ENCODE measurements at places on chromosomes 4 and X.

DNA sequence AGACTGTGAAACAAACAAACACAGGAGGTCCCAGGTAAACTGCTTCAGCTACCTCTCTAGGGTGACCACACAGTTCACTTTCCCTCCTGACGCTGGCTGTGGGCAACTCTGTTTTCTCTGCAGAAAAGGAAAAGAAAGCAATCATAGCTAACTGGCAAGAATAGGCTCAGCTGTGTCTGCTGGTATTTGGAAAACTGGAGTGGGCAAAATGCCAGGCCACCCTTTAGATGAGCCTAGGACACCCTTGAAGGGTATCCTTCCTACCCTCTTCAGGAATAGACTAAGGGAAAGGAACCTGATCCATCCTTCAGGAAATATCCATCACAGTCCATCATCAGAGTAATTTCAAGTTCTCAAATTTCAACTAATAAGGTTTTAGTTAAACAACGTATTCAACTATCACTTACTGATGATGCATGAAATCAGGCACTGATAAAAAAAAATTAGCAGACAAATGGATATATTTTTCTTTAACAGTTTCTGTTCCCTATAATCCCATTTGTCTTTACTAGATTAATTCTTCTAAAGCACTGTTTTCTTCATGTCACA, 60.9 kb downstream of the CAMK2D start:
- no peak for DNase-seq

GRCh38 chrX:130468395-130468923, 66.7 kb downstream of the RBMX2 start:
- no peak for DNase-seq

DNA sequence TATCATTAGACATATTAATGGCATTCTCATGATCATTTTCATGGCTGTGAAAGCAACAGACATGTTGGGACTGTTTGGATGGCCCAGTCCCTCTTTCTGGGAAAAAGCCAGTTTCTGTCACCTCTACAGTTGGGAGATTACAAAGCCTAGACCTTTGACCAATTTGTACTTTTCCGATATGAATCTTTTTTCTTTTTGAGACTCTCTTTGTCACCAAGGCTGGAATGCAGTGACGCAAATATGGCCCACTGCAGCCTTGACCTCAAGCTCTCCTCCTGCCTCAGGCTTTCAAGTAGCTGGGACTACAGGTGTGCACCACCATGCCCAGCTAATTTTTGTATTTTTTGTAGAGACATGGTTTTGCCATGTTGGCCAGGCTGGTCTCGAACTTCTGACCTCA, 9.4 kb downstream of the TBC1D25 start:
- DNase-seq = no peak

GRCh38 chr4:11028334-11028733, 343.8 kb upstream of the CLNK start:
- no peak for DNase-seq

DNA sequence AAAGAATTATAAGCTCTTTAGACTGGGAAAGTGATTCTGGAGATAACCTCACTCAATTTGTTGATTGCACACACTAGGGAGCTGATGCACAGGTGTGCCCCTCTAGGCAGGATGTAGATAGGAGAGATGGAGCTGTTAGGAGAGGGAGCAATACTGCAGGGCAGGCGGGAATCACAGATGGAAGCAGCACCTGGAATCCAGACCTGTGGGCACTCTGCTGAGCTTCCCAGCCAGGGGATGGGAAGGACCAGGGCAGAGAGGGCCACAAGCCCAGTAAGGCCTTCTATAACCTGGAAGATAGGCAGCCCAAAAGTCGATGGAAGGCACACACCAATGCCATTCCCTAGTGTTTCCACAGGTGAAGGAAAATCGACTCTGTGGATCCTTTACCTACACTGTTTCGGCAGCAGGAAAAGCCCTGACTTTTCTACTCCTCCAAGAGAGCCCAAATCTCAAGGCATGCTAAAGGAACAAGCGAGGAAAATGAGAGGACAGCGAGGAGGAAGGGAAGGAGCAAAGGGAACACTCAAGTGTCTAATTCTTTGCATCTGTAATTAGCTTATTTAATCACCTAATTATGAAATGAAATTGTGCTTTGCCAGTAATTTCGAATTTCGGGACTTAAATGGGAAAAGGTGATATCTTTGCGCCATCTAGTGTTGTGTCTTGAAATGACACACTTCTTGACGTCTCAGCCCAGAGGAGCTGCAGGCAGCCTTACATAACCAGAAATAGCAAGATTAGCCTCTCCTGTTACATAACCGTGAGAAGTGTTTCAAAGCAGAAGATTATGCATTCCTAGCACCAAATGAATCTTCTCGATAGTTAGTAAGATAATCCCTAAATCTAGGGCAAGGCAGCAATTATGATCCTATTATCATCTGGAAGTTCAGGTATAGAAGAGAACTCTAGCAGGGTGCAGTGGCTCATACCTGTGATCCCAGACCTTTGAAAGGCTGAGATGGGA, 31.0 kb upstream of the TLR3 start:
- DNase-seq = peak; percentile 65

DNA sequence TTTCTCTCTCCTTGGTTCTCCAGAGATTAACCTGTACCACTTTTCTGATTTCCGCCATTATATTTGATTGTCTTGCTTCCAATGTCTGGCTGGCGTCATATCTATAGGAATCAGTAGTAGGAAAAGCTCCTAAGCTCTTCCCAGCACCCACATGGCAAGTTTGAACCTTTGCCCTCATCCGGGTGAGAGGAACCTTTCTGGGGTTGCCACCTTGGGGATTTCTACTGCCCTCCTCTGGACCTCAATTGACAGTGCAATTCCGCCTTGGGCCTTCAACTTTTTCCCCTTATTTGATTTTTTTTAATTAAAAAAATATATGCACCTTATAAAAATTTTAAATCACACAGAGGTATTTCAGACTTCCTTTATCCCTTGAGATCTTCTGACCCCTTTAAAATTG, 2.0 kb upstream of the CXorf66 start:
- no peak for DNase-seq

- no peak for DNase-seq
Measured at GRCh38 chrX:129777218-129778030, 2.3 kb upstream of the SASH3 start.

DNA sequence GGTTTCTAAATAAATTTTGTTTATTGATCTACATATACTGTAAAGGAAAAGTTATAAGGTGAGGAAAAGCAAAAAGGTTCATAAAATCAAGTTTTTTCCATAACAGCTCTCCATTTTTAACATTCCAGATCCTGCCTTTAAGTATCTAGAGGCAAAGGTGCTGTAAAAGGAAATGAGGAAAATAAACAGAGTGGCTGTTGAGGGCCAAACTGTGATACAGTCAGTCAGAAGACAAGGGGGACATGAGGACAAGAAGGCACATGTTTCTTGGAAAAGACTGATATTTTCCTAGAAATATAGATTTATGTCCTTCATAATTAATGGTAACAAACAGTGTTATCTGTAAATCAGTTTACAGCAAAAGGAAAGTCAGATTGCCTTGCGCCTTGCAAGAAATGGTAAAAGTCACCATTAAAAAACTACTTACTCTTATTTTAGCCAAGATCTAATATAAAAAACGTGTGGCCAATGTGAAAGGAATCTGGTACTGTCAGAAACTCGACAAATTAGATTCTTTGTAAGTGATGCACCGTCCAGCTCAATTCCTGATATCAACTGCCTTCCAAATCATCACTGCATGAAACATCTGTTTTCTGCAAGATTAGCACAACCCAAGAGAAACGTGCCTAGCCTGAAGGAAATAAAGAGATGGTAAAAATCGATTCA, 34.0 kb upstream of the VEGFD start:
- no peak for DNase-seq

DNA sequence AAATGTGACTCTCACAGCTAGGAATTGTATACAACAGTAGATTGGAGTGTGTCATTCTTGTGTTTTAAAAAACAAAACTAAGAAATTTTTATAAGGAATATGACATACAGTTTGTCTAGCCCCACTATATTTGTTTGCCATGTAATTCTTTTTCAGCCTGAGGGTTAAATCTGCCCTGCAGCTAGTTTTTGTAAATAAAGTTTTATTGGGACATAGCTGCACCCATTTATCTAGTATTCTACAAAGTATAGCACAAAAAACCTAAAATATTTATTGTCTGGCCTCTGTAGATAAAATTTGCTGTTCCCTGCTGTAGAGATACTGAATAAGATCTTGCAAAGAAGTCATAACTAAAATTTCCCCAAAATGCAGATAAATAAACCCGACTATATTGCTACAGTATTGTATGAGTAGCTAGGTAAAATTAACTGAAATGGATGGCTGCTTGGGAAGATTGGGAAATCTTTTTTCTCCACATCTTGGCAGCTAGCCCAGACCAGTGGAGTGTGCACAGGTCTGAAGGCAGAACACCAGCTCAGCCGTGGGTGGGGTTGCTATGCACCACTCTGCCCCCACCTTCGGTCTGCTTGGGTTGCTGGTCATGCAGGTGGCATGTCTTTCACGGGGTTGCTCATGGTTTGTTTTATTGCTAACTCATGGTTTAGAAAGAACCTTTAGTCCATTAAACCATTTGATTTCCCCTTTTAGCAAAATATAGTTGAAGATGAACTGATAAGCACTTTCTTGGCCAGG, 127.9 kb downstream of the KLHL8 start:
- peak; percentile 89 for DNase-seq

DNA sequence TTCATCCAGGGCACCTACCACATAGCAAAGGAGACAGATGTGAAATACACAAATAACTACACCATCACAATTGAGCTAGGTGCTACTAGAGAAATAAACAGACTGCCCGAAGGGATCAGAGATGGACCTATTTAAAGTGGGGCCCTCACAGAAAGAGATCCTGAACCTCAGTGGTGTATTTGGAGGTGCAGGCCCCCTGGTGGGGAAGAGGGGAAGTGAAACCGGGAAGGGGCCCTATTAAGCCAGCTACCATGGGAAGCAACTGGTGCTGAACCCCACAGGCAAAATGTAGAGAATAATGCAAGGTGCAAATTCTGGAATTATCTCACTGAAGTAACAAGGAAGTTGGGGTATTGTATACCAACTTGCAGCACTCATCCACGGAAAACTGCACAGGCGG, 78.6 kb upstream of the FAM9A start:
- no peak for DNase-seq

GRCh38 chrX:2928583-2929434, at the start of gene ARSD:
TSS of gene ARSD (minus strand) at chrX:2929339. CDS start at chrX:2929275, 64 bp downstream.
- DNase-seq = peak; percentile 84

DNA sequence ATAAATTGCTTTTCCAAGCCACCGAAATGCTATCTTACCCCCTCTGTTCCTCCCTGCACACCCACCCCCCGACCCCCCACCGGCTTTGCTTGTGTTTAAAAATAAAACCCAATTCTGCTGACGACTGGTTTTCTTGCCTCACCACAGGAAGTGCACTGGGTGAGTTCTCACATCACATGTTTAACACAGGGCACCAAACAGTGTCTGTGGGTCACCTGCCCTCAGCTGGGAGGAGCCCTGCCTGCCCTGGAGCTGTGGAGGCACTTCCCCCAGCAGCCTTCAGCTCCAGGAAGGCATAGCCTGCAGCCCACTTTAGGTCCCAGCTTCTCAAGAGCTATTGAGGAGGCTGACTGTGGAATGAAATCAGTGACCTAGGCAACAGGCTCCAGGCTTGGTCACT, 8.8 kb downstream of the TMEM255A start:
- DNase-seq = no peak

- no peak for DNase-seq
Measured at GRCh38 chr4:7439699-7440098, 5.0 kb upstream of the PSAPL1 start.

- DNase-seq = no peak
Measured at GRCh38 chr4:169774466-169775445, 17.0 kb upstream of the HPF1 start.

DNA sequence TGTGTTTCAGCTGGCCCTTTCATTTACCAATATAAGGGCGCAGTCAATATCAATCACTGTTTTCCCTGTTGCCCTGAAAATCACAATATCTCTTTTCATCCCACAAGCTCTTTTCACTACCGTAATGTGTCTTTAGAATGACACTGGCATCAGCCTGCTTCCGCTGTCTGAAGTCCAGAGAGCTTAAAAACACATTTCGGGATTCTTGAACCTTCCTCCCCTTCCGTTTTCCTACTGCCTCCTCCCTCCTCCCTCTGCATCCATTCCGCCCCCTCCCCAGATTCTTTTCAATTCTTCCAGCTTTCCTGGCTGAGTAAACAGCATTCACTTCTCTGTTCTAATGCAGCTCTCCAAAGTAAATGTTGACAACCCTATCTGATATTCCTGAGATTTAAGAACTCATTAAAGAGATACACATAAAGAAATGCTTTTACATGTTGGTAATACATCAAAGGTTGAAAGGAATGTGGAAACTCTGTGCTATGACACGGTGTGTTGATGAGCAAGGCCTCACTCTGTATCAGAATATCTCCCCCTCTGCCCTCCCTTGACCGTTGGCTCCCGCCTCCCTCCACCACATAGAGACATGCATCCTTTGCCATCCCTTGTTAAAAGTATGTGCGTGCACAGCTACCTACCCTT, 83.5 kb upstream of the SPRY1 start:
- no peak for DNase-seq

GRCh38 chr4:126552321-126552720, 1080.4 kb upstream of the INTU start:
- DNase-seq = no peak

DNA sequence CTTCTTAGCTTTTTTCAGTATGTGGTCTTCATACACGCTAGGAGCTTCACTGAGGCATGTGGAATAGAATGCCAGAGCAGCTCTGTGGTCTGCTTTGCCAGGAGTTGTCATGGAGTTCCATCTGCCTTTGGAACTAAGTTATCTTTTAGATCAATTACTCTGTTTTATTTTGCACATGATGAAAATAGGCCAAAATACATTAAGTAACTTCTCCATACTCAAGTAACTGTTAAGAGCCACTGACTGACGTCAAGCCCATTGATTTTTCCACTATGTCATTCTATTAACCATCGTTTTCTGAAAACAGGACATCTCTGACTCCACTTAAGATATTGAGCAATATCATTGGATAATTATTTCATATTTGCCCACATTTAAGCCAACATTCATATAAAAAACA, 415.1 kb upstream of the MAD2L1 start:
- DNase-seq = no peak

- no peak for DNase-seq
Measured at GRCh38 chr4:127601029-127601428, 31.7 kb upstream of the INTU start.

DNA sequence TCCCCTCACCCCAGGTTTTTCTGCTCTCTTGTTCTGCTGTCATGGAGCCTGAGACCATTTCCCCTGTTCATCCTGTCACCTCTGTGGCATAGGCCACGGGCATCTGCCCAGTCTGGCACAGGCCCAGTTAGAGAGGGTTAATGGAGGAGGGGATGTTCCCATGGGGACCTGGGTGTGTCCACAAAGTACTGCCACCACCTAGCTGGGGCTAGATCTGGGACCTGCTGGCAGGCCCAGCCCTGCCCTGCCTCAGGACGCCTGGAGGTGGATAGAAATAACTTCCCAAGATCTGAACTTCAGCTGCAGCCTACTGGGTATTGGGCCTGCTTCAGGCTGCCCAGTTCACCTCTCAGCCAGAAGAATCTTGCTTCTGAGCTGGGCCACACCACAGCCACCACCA, 13.5 kb downstream of the EFNB1 start:
- DNase-seq = no peak

GRCh38 chr4:123435246-123436113, 38.9 kb downstream of the SPRY1 start:
- DNase-seq = no peak

GRCh38 chr4:123110147-123110546, 187.8 kb upstream of the NUDT6 start:
- no peak for DNase-seq

- no peak for DNase-seq
Measured at GRCh38 chrX:73876911-73877310, 313.9 kb downstream of the CHIC1 start.
